ENCODE measurements at places on chromosomes 4 and X.

GRCh38 chr4:7649741-7650531 lies 215.2 kb upstream of the PSAPL1 start:
- peak; percentile 5 for DNase-seq

- no peak for DNase-seq
Measured at GRCh38 chr4:139589336-139590018, 33.5 kb upstream of the SETD7 start.

DNA sequence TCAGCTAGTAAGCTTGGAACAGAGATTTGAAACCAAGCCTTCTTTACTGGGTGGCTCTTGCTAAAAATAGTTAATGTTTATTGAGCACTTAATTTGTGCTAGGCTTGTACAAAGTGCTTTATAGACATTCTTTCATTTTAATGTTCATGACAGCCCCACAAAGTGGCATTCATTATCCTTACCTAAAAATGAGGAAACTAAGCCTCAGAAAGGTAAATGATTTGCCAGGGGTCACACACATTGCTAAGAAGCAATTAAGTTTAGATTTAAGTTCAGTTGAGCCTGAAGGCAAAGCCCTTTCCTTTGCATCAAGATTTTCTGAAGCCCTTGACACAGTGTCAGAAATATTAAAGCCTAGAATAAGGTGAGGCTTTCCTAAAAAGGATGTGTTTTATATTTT lies 327.5 kb upstream of the FGF13 start:
- DNase-seq = no peak

DNA sequence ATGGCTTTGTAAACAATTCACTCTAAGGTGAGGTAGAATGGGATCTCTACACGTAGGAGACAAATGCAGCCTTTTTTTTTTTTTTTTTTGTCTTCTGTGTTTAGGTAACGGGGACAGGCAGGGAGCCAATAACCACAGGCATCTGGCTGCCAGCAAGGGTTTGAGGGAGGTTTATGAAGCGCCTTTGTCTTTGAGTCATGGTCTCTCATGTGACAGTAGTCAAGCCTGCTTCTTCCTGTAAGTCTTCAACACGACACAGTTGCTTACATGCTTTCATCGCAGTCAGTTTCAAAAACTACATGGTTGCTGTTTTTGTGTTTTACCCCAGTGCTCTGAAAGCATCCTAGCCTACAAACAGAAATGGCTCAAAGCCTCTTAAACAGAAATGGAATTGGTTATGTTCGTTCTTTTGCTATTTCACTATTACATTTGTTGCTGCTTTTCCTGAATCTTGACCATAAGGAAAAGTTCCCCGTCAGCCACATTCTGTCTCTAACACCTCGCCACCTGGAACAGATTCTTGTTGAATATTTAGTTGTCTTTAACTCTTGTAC lies 127.8 kb upstream of the METTL14 start:
- peak; percentile 75 for DNase-seq

- no peak for DNase-seq
Measured at GRCh38 chrX:135977611-135978010, 3.8 kb upstream of the MMGT1 start.

DNA sequence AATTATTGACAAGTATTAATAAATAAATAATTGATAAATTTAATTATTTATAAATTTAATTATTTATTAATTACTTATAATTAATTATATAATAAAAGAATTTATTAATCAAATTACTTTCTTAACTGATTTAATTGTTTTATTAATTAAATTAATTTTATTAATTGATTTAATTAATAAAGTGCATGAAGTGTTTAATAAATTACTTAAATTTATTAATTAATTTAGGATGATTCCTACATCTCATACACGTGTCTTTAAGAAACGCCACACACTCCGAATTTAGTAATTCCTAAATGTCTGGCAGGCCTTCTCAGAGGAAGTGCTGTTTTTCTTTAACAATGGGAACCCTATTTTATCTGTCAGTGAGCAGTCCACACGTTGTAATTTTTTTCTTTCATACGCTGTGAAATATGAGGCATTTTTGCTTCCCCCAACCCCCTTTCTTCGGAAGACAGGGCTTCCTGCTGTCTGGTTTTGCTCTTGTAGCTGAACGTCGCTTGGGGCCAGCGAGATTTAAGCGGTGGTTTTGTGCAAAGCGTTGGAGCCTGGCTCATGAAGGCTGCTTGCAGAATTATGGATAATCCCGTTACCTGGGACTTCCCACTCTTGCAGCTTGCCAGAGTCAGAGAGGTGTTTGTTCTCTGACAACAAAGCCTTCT lies 46.8 kb downstream of the CRLF2 start:
- DNase-seq = peak; percentile 62

- DNase-seq = peak; percentile 9
Measured at GRCh38 chr4:137203601-137204000, 328.7 kb downstream of the PCDH18 start.

DNA sequence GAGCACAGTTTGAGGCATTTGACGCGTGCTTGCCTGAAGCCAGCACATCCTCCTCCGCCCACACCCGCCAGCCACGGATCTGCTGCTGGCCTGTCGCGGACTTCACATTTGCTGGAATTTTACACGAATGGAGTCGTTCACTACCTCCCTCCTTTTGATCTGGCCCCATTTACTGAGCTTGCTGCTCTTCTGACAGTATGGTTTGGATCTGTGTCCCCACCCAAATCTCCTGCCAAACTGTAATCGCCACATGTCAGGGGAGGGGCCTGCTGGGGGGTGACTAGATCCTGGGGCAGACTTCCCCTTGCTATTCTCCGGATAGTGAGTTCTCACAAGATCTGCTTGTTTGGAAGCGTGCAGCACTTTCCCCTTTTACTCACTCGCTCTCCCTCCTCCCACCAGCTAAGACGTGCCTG lies 19.9 kb upstream of the CPLX1 start:
- no peak for DNase-seq

GRCh38 chr4:62533573-62533972 lies 1333.4 kb downstream of the ADGRL3 start:
- DNase-seq = no peak

- DNase-seq = peak; percentile 73
Measured at GRCh38 chr4:173025131-173025530, 143.5 kb upstream of the GALNT7 start.

DNA sequence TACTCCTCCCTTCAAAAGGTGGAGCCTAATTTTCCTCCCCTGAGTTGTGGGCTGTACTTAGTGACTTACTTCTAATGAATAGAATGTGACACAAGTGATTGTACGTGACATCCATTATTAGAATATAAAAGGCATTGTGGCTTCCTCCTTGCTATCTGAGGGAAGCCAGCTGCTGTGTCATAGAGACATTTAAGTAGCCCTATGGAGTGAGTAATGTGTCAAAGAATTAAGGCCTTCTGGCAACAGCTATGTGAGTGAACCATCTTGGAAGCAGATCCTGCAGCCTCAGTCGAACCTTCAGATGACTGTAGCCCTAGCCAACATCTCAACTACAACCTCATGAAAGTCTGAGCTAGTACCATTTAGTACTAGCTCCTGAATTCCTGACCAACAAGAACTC lies 76.1 kb downstream of the BCOR start:
- DNase-seq = no peak

- DNase-seq = peak; percentile 6
Measured at GRCh38 chrX:6021316-6022091, 207.2 kb downstream of the NLGN4X start.

- no peak for DNase-seq
Measured at GRCh38 chr4:35939751-35940150, 304.6 kb downstream of the ARAP2 start.

GRCh38 chrX:55731826-55732225 lies 14.3 kb downstream of the RRAGB start:
- DNase-seq = no peak

GRCh38 chr4:139840773-139841172 lies 175.2 kb downstream of the MGST2 start:
- DNase-seq = no peak

GRCh38 chr4:52069571-52069970 lies 18.5 kb downstream of the SPATA18 start:
- no peak for DNase-seq

- no peak for DNase-seq
Measured at GRCh38 chrX:150779385-150779784, 86.2 kb downstream of the MTMR1 start.

GRCh38 chr4:74005528-74005927 lies 7.1 kb upstream of the CXCL5 start:
- no peak for DNase-seq

GRCh38 chr4:177229331-177229730 lies 80.3 kb upstream of the NEIL3 start:
- DNase-seq = peak; percentile 6

GRCh38 chr4:78599931-78600375 lies 48.4 kb downstream of the ANXA3 start:
- DNase-seq = no peak

DNA sequence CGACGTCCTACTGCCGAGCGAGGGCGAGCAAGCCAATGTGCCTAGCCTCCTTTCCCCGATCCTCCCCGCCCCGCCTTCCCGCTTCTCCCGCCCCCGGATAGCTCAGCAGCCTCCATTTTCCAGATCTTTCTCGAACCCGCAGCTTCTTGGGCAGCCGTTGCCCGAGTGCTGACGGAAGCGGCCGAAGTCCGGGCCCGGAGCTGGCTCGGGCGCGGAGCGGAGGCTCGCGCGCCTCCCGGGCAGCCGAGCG lies 172 bp upstream of the HSPA4L start:
- DNase-seq = peak; percentile 71

- DNase-seq = no peak
Measured at GRCh38 chr4:162499478-162499877, 335.7 kb upstream of the FSTL5 start.

- DNase-seq = no peak
Measured at GRCh38 chr4:30028826-30029225, 691.3 kb upstream of the PCDH7 start.

DNA sequence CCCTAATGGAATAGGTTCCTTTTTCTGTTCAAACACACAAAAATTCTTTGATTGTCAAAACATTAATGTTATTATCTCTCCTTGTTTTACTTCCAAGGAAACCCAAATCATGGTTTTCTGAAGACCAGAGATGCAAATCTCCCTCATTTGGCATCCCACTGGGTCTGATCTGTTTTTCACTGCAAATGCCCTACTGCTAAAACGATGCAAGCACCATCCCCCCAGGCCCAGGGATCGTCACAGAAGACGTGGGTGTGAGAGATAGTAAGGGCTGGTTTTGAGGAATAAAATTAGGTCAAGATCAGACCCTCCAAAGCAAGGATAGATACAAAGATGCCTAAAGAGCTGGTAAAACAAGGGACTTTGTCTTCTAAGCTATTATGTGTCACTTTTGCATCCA lies 33.6 kb downstream of the GSPT2 start:
- DNase-seq = no peak

DNA sequence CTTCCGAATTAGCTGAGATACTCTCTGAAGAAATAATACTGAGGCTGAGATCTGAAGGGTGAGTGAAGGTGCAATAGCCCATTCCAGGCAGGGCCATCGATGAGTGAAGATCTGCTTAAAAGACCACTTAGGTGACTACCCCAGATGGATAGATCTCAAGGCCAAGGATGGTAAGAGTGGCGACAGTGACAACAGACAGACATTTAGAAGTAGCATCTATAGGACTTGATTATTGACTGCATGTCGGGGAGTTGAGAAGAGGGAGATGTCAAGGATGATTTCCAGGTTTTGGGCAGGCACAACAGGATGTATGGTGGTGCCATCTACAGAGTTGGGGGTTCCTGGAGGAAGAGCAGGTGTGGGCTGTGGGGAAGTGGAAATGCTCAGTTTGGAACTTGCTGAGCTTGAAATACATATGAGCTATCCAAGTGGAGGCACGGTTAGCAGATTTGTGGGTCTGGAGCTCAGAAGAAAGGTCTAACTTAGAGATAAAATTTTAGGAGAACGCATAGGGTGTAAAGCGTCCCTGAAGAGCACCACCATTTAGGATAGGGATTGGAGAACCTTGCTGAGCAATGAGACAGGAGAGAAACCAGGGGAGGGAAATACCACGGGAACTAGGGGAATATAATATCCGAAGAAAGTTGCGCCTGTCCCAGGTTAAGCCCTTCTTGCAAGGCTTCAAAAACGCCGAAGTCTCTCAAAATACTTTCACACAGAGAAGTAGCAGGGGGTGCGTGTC lies 688 bp downstream of the UFSP2 start:
- DNase-seq = peak; percentile 6

- DNase-seq = no peak
Measured at GRCh38 chr4:8060632-8061031, 98.0 kb downstream of the ABLIM2 start.

- no peak for DNase-seq
Measured at GRCh38 chr4:186081202-186081807, 12.3 kb downstream of the TLR3 start.

GRCh38 chr4:48699475-48699874 lies 80.6 kb downstream of the FRYL start:
- no peak for DNase-seq

- no peak for DNase-seq
Measured at GRCh38 chrX:37776283-37776986, 3.4 kb upstream of the CYBB start.

DNA sequence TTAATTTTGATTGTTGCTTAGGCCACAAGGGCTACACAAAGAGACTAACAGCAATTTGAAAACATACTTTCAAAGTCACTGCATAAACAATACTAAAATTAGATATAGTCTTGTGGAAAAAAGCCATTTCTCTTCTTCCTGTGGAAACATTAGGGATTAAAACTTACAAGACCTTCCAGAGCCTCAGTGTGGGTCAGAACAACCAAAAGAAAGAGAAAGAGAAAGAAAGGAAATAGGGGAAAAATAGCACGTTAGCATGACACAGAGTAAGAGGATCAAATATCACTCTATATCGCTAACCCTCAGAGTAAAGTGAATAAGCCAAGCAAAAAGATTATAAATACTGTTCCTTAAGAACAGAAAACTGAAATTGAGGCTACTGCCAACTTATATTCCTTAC lies 127.8 kb upstream of the DIAPH2 start:
- DNase-seq = no peak

Data from foreskin melanocyte (primary cell).